Fibroblast of skin of right quadriceps (primary cell): ENCODE measurements at places on chromosomes 12 and 14.
A peak's percentile ranks its signal among the peaks of the same experiment; 100 is the strongest.

DNA sequence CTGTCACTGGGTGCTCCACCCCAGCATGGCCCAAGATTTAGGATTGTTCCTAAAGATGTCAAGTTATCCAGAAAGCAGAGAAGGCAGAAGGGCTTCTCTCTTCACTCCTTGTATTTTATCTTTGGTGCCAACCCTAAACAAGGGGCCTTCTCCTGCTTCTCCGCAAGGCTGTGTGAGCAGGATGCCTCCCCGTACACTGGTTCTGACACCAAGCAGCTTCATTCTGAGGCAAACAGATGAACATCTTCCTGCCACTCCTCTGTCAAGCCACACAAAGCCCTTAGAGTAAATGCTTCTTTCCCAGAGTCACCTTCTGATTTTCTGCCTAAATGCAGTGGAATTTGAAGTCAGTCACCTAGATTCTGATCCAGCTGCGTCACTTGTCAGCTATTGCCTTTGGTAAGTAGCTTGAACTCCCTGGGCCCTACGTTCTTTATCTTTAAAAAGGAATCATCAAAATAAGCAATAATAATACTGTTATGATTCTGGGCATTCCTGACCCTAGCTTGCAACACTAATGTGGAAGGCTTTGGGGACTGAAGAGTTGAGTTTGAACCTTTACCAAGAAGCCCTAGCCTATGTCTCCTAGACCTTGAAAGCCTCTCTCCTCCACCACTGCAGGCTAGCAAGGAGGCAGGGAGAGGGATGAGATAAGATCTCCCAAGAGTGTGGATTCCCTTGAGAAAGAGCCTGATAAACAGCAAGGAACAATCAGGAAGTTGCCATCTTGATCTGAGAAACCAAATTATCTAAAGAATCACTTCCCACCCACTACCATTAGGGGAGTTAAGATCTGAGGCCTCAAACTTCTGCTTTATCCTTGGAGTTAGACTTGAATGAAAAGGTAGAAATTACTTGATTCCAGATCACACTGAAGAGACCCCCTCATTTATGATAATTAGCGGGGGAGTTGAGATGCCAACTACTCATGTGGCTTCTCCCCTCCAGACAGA, 5.7 kb downstream of the KRT73 start:
- no peak for DNase-seq

GRCh38 chr14:102786768-102787167, 9.5 kb downstream of the TRAF3 start:
- DNase-seq: no peak

DNA sequence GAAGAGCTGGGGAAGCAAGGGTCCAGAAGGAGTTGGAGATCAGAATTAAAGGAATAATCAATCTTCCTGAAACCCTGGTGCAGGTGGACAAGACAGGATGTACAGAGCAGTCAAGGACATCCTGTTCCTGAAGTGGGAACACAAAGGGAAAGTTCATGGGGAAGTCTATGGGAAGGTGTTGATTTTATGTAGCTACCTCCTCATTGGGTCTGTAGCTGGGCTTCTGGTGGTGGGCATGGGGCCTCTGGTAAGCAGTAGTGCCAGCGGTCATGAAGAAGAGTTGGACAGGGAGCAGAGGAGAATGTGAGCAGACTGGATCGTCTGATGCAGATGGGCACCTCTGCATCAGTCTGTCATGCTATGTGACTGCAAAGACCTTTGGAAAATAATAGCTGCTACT, 75.7 kb upstream of the PPM1H start:
- no peak for DNase-seq

DNA sequence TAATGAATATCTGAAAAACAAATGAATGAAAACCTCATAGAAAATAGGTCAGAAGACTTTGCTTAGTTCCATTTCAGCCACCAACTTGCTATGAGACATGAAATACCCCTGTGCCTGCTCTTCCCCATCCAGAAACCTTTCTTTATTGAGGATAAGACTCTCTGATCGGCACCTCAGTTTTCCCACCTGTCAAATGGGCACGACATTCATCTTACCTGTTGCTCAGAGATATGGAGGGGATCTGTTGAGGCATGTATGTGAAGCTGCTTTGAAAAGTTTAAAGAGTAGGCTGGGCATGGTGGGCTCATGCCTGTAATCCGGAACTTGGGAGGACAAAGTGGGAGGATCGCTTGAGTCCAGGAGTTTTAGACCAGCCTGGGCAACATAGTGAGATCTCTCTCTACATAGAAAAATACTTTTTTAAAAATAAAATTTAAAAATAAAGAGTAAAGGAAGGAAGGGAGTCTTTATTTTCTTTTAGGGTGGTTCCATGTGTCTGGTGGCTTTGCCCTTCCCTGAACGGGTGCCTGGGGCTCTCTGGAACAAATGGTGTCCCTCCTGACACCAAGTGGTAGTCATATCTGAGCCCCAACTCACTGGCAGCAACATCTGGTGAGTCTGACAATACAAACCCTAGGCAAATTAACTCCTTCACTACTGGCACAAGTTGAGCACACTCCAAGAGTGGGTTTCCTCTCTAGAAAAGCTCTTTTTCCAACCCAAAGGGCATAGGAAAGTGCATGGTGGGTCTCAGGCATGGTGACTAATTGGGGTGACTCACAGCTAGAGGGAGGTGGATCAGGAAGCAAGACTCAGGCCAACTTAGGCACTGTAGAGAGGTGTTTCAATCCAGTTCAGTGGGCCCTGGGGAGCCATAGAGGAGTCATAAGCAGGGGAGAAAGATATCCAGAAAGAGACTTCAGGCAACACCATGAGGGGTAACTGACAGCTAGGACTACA, 42.1 kb downstream of the MAP1LC3B2 start:
- peak; percentile 71 for DNase-seq

GRCh38 chr14:89740241-89740640, 214.3 kb downstream of the EFCAB11 start:
- no peak for DNase-seq

GRCh38 chr12:54840244-54840865, 14.0 kb upstream of the MUCL1 start:
- no peak for DNase-seq

GRCh38 chr12:100133200-100133599, 9.5 kb downstream of the BLTP3B start:
- no peak for DNase-seq

DNA sequence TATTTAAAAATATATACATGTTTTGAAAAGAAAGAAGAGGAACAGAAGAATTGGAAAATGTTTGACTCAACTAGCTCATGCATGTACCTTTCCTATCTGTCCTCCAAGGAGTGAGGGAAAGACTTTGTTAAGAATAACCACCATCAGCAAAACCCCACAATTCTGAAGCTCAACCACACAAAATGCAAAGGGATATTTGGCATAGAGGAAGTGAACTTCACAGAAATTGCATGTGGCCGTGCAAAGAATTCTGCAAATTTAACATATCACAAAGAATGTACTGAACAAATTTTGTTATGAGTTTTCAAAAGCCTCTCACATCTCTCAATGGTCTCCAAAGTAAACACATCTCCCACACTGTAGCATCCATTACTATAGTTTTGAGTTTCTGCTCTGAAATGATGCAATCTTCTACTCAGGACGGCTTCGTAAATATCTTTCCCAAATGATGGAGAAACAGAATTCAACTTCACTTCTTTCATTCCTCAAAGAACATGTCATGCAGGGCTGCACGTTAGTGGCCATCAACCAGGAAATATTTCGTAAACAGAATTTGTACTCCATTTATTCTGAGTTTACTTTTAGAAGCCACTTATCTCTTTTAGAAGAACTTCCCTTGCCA, 17.6 kb downstream of the DUSP6 start:
- no peak for DNase-seq
